Posterior vena cava (tissue), 2 donors: ENCODE measurements at places on chromosomes 6 and 20.

DNA sequence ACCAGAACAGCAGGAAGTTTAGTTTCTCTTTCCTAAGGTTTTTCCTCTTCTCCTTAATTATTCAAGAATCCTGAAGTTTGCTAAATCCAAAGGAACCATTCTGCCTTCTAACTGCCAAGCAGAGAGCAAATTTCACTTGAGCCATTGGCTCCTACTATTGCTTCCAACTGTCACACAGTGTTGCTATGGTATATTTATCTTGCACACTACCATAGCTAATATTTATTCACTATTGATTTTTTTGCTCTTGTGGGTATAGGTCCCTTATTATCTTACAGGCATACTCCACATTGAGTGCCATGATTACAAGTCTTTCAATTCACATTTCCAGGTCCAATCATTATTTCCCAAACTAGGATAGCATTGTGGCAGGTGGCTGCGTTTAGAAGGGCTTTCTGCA lies 266.7 kb upstream of the FLRT3 start:
- DNase-seq = no peak

DNA sequence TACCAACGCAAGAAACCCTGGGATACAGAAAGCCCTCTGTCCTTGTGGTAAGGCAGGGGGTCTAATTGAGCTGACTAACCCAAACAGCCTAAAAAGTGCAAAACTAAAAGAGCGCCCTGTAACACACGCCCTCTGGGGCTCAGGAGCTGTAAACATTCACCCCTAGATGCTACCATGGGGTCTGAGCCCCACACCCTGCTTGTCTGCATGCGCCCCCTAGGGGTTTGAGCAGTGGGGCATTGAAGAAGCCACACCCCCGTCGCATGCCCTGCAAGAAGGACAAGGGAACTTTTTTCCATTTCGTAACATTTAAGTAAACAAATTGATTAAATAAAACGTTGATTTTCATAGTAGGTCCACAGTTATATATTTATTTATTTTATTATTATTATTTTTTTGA lies 616.9 kb upstream of the MAN1A1 start:
- no peak for DNase-seq

DNA sequence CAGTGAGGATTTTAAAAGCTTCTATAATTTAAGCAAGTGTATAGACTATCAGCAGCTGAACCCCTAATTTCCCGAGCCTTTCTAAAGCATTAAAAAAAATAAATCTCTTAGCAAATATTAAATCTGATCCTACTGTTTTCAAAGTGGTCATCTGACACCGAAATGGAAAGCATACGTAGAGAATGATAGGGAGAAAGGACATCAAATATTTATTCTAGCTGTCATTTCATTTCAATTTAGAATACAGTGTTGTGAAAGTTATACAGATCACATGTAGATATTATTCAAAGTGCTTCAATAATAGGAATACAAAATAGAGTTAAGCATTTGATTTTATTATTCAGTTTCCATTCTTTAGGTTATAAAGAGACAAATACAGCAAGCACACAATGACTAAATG lies 61.9 kb upstream of the PKIB start:
- DNase-seq = no peak

DNA sequence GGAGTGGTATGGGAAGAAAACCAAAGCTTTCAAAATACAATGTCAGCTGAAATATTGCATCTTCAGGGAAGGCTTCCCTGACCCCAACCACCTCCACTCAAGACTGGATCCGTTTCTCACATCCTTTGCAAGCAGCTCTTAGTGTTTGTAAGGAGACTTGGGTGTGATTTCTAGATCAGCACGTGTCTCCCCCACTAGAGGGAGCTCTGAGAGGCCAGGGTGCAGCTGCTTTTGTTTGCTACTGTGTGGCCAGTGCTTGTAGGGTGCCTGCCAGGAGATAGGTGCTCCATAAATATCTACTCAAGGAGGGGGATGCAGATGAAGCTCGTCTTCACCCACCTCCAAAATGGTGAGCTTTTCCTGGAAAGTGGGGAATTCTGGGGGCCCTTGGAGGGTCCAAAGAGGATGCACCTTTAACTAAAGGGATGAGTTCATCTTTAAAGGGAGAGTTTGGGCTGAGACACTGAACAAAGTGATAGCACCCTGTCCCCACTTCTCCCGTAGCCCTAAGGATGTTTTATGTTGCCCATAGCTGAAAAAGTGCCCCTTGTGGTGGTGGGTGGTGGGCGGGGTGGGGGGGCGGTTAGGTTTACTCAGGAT lies 52.6 kb upstream of the MAFB start:
- no peak for DNase-seq

DNA sequence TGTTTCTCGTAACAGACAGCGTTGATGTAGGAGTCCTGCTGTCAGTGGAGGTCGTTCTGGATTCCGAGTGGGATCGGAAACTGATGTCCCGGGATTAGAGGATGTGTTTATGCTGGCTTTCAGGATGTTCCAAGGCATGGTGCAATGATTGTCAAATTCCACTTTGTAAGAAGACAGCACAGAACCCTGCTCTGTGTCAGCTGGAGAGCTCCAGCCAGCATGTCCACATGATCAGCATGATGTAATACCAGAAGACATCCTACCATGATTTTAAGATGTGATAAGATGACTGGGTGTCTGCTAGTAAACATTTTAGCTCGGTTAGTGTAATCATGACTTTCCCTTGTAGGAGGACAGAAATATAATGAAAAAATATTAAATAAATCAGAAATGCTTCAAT lies 20.3 kb downstream of the ENPP1 start:
- DNase-seq = no peak

- DNase-seq = no peak
Observed at GRCh38 chr6:157622427-157622826, 200.6 kb upstream of the SNX9 start.

DNA sequence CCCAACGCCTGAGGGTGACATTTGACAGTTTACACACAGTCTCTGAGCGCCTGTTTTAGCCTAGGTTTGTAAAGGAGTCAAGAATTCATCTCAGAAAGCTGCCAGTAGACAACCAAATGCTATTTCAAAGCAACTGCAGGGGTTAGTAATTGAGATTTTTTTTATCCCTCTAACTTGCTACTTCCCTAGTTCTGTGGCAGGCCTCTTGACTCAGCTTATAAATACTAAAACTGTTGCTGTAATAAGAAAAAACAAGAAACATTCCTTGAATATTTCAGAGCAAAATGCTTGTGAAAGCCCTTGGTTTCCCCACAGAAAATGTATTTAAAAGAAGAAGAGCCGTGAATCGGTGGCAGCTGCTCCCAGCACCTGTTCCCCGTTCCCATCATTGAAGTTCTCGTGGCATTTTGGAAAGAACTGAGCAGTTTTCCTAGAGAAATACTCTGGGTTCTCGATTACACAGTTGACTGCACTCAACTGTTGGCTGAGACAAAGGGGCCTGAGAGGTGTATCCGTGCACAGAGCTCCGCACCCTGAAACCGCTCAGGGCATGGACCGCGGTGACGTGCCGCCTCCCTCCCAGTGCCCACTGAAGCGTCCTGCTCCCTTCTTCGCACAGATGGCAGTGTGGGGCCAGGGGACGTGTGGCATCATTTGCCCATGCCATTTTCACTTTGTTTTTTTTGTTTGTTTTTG lies 20.9 kb downstream of the DLL1 start:
- DNase-seq = peak; percentile 53

GRCh38 chr6:56708810-56709597 lies 66.3 kb upstream of the DST start:
- no peak for DNase-seq

DNA sequence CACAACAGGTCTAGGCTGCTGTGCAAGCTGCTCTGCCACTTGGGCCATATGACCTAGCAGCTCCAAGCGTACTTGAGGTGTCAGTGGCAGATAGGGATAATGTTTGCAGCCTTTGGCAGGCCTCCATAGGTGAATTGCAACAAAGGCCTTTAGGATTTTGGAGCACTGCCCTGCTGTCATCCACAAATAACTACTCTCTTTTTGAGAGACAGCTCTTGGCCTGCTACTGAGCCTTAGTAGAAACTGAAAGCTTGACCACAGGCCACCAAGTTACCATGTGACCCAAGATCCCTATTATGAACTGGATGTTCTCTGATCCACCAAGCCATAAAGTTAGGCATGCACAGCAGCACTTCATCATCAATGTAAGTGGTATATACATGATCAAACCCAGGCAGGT lies 29.9 kb downstream of the FBXO30 start:
- no peak for DNase-seq

DNA sequence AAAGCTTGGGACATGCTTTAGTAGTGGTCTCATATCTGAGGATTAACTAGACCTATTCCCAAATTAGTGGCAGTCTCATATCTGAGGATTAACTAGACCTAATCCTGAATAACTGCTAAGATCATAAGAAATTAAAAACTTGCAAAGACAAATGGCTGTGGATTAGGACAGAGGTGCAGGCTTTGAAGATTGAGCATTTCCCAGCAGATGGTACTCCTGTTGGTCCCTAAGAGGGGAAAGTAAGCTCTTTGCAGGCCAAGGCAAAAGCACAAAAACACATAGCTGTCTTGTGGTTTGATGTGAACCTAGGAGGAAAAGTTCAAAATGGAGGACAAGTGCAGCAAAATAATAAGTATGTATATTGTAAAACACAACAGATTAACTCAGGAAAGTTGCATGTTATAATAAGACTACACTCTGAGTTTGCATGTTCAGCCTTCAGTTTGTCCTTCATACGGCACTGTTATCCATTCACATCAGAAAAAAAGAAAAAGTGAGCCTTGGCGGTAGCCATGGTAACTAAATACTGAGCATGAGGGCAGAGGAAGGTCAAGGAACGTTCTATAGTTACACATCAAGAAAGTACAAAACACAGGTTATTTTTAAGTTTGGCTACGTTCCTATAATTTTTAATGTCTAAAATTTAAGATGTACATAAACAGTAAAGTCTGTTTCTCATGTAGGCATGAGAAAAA lies 62.8 kb downstream of the FILIP1 start:
- DNase-seq = no peak

GRCh38 chr20:11849270-11849915 lies 68.3 kb upstream of the BTBD3 start:
- DNase-seq = no peak

- no peak for DNase-seq
Observed at GRCh38 chr6:46626228-46626909, 26.2 kb downstream of the CYP39A1 start.

- DNase-seq = no peak
Observed at GRCh38 chr6:40393641-40394040, 193.5 kb downstream of the LRFN2 start.

DNA sequence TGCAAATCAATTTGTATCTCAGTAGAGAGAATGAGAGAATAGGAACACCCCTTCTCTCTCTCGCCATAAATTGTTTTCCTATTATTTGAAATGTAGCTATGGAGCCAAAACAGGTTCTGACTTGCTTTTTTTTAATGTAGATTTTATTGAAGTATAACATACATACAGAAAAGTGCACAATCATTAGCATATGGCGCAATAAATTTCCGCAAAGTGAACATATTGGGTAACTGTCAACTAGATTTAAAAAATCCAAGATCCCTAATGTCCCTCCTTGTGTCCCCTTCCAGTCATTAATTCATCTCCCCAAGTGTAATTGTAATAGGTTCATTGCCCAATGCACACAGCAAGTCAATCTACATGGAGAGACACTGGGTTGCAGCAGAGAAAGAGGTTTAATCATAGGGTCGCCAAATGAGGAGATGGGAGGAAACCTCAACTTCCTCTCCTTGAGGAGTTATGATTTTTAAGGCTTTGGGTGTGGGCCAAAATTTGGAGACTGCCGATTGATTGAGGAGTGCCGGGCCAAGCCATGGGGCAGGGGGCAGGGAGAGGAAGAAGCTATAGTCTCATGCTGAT lies 43.3 kb upstream of the TGM3 start:
- DNase-seq = no peak

DNA sequence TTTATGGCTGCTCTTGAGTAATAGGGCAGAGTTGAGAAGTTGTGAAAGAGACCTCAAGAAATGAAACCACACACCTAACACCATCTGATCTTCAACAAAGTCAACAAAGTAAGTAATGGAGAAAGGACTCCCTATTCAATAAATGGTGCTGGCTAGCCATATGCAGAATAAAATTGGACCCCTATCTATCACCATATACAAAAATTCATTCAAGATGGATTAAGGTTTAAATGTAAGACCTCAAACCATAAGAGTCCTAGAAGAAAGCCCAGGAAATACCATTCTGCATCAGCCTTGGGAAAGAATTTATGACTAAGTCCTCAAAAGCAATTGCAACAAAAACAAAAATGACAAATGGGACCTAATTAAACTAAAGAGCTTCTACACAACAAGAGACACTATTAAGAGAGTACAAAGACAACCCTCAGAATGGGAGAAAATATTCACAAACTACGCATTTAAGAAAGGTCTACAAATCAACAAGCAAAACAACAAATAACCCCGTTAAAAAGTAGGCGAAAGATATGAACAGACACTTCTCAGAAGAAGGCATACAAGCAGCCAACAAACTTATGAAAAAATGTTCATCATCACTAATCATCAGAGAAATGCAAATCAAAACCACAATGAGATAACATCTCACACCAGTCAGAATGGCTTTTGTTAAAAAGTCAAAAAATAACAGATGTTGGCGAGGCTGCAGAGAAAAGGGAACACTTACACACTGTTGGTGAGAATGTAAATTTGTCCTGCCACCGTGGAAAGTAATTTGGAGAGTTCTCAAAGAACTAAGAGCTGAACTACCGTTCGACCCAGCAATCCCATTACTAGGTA lies 4.0 kb downstream of the MAP3K5 start:
- DNase-seq = no peak

DNA sequence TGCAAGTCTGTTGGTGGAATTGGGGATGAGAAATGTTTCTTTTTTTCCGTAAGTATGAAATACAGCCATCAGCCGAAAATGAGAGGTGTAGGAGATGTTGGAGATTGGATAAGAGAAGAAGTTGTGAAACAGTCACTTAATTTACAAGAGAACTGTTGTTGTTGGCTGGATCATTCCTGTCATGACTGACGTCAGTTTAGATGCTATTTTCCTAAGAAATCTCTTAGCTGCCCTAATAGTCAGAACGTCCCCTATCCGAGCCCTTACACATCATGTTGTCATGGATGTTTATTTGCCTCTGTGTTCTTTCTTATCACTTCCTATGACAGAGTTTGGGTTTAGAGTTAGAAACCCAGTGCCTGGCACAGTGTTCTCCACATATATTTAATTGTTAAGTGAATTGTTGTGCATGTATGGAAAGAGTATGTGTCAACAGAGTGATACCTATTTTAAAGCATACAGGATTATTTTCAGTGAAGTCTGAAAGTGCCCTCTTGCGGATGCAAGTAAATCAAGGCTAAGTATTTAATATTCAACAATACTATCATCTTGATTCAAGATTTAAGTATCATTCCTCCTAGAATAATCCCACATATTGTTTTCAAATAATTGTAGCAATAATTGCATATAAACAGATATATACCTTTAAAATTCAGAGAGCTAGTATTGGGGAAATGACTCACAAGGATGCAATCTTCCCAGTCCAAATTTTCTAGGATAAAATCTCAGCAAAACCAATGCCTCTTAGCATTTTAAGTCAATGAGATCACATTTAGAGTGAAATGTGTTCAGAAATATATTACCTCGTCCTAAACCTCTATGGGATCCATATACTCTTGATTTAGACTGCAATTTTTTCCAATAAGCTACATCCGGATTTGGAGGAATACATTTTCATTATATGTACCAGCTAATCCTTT lies 309.9 kb upstream of the NOX3 start:
- no peak for DNase-seq
